Mucosa of gallbladder (tissue), 1 donor: ENCODE measurements at places on chromosomes 7 and 10.

GRCh38 chr10:131730771-131731497 is 169.9 kb upstream of the PPP2R2D start:
- DNase-seq = no peak

GRCh38 chr7:1220977-1221745 is 11.5 kb upstream of the UNCX start:
- no peak for DNase-seq

- DNase-seq = peak; percentile 58
These were observed 128.0 kb downstream of the MBL2 start for GRCh38 chr10:52644373-52645186.

DNA sequence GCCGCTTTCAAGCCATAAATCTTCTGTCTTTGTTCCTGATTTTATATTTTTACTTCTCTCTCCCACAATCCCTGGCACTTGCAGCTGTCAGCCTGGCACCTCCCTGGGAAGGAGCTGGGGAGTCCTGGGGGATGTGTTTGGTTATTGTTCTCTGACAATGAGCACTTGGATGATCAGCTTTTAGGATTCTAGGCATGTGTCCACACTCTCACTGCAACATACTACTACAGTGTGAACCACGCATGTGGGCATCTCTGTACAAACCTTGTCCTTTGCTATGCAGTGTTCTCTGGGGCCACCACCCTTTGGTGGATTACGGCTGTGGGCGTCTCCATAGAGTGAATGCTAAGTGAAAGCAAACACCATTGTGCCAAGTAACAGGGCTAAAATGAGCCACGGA is 168.4 kb upstream of the KMT2E start:
- no peak for DNase-seq

DNA sequence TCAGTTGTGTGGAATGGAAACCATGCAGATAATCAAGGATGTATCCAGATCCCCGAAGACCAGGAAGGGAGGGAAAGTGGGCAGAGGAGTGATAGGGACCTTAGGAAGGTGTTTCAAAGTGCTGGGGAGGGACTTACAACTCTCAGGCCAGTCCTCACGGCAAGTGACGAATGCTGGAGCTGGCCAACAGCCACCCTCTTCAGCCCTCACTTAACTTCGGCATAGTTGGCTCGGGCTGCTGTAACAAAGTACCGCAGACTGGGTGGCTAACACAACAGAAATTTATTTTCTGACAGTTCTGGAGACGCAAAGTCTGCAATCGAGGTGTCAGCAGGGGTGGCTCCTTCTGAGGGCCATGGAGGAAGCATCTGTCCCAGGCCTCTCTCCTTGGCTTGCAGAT is 265.9 kb upstream of the YAE1 start:
- no peak for DNase-seq
